ENCODE measurements at places on chromosomes 4 and X.

DNA sequence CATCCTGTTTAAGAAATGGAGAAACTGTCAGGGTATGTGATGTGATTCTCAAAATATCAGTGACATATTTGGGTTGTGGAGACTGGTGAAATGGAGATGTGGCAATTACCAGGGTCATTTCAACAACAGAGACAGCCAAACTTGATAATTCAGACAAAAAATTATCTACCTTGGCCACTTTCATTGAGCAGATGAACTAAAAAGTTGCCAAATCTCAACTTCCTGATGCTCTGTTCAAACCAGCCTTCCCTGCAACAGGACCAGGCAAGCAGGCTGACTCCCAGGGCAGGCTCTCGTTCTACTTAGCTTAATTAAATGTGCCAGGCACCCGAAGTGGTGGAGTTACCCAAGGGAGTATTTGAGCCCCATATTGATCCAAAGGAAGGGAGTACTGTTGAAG, 199.6 kb downstream of the AFF2 start:
- DNase-seq: no peak

DNA sequence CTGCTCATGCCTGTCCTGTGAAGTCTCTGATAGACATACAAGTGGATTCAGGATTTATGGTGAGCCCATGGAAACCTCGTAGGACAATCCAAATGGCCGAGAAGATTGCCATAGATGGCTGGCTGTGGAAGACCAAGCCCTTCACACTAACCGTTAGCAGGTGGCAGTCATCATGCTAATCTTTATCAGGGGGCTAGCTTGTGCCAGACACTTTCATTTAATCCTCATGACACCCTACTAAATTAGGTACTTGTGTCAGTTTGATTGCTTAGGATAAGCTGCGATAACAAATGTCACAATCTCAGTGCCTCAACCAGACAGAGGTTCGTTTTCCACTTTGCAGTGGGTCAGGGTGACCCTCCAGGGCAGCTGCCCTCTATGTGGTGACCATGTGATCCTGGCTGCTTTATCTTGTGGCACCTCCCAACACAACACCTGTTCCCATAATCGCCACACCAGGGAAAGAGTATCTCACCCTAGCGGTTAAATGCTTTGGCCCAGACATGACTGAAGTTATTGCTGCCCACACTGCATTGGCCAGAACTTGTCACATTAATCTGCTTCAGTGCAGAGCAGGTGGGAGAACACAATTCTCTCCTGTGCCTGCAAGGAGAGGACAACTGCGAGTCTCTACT, 60.8 kb downstream of the REPS2 start:
- DNase-seq: no peak

GRCh38 chr4:140653718-140654494, 85.1 kb upstream of the UCP1 start:
- DNase-seq: no peak

- DNase-seq: no peak
Measured at GRCh38 chrX:85627363-85627762, 247.9 kb upstream of the POF1B start.

GRCh38 chrX:101263766-101264165, 27.4 kb downstream of the TAF7L start:
- DNase-seq: no peak

Data from stimulated activated CD4-positive, alpha-beta T cell treated with anti-CD3 and anti-CD28 coated beads, TNF-alpha, amount 100 ng/mL, for 1 hour (primary cell).